Left ventricle myocardium inferior (tissue), 1 donor: ENCODE measurements at places on chromosomes 2 and 18. TPM values are rescaled to one million over a fixed set of nuclear protein-coding genes. Genes with fewer than 3 reads are reported as not detected.

C2orf80 gene
- not detected for total RNA-seq

INO80D gene
- total RNA-seq = 12.8 TPM

ST8SIA5 gene
- total RNA-seq = 6.2 TPM

CRYBA2 gene
- not detected for total RNA-seq

RNASEH1 gene
- total RNA-seq = 20.9 TPM

NCOA1 gene
- 26.9 TPM for total RNA-seq

IL1B gene
- 0.27 TPM for total RNA-seq

MEP1B gene
- total RNA-seq = not detected

NEB gene
- 30.5 TPM for total RNA-seq

CNGA3 gene
- total RNA-seq = not detected

FER1L5 gene
- total RNA-seq = 0.05 TPM

SPATS2L gene
- 54.9 TPM for total RNA-seq

PLCD4 gene
- total RNA-seq = 0.99 TPM

DNA sequence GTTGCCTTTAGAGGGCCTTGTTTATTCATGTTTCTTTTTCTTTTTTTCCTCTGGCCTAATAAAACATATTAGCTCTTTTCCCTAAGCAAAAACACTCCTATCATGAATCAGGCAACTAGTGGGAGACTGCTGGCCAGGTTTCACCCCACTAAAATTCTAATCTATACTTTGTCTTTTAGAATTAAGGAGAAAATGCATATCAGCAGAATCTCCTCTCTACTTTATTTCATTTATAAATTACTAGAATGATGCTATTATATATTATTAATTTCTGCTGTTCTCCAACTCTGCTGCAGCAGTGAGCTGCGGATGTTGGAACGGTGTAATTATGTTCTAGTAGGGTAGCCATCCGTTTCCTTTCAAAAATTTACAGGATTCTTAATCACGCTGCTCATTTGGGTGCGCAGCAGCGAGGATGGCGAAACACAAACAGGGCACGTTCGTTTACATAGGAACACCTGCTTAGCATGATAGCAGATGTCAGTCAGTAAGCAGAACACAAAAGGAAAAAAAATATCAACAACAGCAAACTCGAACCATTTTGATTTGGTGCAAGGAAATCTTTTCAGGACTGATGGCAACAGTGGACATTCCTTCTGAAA, 30.5 kb downstream of the ZEB2 start:
- DNase-seq = no peak

GRCh38 chr2:162433491-162433890, 89.6 kb downstream of the GCA start:
- DNase-seq = no peak

- DNase-seq = no peak
These were observed 250.6 kb downstream of the EIPR1 start for GRCh38 chr2:3126911-3127621.

DNA sequence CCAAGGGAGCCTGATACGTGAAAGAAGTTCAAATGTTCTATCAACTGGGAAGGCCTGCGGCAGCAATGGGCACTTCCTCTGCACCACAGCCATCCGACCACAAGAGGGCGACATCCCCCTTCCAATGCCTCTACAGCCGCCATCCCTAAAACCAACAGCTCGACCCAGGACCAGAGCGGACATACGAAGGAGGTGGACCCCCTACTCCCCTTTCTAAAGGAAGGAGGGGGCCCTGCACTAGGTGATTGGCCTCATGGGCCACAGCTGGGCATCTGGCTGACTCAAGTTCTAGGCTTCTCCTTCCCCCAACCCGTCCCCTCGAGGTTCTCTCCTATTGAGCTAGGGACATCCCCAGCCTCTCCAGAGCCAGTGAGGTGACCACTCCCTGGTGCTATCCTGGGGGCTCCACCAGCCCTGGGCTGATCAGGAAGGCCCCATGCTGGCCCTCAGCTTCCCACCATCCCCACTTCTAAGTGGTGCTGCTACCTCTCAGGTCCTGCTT, 217.2 kb downstream of the TNS1 start:
- DNase-seq = peak; percentile 82

- DNase-seq = no peak
These were observed 56.9 kb upstream of the SMAD2 start for GRCh38 chr18:47987388-47987699.

GRCh38 chr18:34567857-34568256, 142.2 kb upstream of the DTNA start:
- no peak for DNase-seq

- no peak for DNase-seq
These were observed 6.3 kb upstream of the SIX3 start for GRCh38 chr2:44934983-44935728.

DNA sequence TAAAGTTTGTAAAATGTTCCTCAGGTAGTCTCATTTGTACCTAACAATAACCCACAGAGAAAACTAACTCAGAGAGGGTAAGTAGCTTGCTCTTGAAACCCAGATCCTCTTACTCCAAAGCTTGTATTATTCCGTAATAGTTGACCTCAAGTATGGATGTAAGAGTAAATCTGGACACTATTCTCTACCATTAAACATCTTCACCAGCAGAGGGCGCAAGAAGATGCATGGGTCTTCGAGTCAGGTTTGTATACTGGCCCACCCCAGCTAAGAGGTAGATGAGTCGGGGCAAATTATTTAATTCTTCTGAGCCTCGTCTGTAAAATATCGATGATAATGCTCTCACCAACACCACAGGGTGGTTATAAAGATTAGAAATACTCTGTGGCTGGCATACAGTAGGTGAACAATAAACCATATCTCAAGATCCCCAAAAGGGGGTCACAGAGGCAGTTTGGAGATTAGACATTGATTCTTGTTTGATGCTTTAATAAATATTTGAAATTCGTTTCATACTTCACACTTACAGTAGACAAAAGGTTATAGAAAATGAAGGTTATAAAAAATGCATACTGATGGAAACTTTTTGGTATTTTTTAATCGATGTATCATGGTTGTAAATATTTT, 3.5 kb upstream of the CABLES1 start:
- DNase-seq = no peak

DNA sequence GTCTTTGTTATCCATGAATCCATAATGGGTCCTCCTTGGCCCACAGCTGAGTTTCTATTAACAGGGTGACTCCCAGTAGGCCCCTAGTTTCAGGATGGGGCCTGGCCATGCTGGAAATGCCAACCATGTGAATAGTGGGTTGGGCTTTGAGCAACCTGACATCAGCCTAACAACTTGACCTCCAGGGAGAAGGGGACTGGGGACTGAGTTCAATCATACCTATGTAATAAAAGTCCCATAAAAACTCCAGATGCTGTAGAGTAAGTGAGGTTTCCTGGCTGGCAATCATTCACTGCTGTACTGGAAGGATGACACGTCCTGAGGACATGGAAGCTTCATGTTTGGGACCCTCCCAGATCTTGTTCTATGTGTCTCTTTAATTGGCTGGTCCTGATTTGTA, 7.9 kb downstream of the REV1 start:
- DNase-seq = no peak

DNA sequence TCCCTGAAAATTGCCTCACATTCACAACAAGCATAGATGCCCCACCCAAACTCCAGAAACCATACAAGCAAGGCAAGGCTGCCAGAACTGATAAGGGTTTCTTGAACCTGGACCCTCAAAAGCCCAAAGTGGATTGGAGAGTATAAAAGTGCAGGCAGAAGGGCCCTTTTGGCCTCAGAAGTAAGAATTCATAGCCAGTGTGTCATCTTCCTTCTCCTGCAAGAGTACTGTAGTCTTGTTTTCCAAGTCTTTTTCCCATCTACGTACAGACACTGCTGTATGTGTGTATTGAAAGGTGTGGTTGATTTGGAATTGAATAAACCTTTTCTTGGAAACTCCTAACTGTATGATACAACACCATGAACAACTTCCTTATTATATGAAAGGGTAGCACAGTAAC, 46.8 kb downstream of the ZC3H15 start:
- DNase-seq = no peak

- DNase-seq = peak; percentile 16
These were observed 108.1 kb upstream of the KCTD1 start for GRCh38 chr18:26656431-26656943.

DNA sequence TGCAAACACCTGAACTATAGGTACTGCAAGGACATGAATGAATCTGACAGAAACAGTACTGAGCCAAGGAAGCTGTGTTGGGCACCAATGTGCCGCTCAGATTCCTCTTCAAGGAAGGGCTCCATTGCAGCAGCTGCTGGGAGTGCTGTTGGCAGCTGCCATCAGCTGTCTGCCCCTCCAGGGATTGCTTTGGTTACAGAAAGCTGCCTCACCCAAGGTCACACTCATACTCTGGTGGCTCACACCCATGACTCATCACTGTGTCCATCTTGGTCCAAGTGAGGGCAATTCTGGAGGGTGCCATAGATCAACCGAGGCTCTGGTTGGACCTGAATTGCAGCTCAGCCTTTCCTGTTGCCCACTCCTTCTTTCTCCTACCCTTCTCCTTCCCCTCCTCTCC, 24.4 kb upstream of the TRPM8 start:
- DNase-seq = no peak

- no peak for DNase-seq
These were observed 25.3 kb upstream of the ANXA4 start for GRCh38 chr2:69716555-69717120.

- DNase-seq = no peak
These were observed 43.0 kb downstream of the WIPF1 start for GRCh38 chr2:174554529-174555150.

- no peak for DNase-seq
These were observed 143.5 kb downstream of the AGPS start for GRCh38 chr2:177535958-177536504.

- DNase-seq = no peak
These were observed 4.2 kb downstream of the CHCHD5 start for GRCh38 chr2:112588611-112589045.

DNA sequence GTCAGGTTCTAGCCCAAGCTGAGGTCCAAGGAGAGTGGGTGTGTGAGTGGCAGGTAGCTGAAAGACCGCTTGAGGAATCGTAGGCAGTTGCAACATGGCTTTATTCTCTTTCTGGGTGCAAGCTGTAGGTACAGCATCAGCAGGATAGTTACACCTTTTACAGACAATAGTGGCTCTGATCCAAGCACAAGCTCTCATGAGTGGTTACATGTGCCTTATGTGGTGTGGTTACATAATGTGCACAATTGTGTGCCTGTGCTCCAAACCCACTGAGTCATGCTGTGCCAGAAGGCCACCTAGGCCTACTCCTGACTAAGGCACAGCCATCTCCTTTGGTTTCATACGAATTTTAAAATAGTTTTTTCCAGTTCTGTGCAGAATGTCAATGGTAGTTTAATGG, 227.6 kb downstream of the SATB2 start:
- DNase-seq = no peak

- no peak for DNase-seq
These were observed 82.0 kb upstream of the IL1R2 start for GRCh38 chr2:101909760-101910159.

- no peak for DNase-seq
These were observed 3.6 kb upstream of the RNF144A start for GRCh38 chr2:6913415-6914157.

DNA sequence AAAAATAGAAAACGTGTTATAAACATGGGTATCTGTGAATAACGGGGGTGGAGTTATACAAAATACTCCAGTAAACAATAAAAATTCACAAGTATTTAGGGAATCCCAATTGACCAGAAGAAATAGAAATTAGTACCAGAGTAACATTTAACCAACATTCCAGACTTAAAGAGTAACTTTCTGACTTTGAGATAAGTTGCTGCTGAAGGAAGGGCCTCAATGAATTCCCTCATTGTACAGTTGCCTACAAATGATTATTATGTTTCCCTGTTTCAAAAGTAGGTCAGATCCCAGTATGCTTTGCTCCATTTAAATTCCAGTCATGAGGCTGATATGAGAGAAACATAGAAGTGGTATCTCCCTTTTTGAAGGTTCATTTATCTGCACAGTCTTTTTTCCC, 88.3 kb upstream of the KCNH7 start:
- DNase-seq = no peak

DNA sequence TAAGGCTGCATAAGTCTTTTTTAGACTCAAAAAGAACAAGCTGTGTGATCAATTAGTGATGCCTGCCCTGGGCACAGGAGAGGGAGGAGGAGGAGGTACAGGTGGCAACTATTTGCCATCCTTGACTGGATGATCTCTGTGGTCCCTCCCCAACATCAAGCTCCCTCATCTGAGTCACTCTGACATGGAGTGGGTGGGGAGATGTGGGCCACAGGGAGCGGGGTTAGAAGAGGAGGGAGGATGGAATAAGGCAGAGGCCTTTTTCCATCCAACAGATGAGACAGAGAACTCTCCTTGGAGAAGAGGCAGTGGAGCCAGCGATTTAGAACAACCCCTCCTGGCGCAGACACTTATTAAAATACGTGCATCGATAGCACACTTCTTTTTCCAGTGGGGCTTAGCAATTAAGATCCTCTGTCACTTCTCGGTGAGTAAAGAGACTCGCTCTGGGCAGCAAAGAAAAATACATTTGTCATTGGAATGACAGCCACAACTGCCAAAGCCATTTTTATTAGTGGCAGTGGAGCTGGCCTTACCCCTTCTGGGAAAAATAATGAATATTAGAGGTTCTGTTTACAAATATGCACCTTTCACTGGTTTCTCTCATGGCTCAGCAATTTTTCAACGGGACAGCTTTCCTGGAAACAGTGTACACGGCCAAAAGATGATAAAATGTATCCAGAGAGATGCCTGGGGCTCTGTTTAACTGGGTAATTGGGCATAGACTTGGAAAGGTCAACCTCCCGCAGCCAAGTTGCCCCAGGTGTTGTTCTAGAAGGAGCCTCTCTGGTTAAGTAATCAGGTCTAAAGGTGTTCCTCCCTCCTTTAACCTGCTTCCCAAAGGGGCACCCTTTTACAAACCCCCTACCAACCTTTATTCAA, 238.4 kb upstream of the CXCR4 start:
- DNase-seq = no peak

DNA sequence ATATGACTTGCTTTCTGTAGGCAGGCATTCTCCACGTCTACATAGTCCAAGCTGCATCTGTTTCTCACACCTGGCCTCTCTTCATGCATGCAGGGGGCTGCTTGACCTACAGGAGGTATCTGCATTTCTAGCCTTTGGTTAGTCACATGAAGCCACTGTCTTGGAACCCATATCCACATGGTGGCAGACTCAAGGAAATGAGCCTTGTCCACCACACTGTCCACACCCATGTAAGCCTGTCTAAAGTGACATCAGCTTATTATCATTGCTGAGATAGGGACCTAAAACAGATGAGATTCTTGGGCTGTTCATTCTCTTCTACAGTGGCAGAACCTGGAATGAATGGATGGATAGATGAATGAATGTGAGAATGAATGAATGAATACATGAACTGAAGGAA, 160.4 kb downstream of the DOCK10 start:
- no peak for DNase-seq

DNA sequence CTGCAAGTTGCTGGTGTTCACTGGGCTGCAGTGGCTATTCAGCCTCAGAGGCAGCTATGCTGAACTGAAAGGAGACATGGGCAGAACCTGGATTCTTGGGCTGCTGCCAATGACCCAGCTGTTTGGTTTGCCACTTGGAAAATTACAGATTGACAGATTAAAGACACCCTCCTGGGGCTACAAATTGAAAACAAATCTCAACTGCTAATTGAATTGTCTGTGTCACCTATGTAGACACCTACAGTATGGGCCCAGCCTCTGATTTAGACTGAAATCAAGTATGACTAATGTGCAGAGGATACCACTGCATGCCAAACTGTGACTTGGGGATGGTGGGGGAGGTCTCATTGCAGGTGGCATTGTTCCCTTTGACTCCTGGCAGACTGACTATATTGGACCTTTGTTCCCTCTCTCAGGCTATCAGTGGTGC, 42.8 kb downstream of the ITSN2 start:
- peak; percentile 36 for DNase-seq

GRCh38 chr2:153106802-153107477, 371.6 kb downstream of the RPRM start:
- no peak for DNase-seq

GRCh38 chr18:36179562-36180355, 7.5 kb upstream of the MOCOS start:
- DNase-seq = peak; percentile 77
